ENCODE measurements at places on chromosomes 3 and 15.

DNA sequence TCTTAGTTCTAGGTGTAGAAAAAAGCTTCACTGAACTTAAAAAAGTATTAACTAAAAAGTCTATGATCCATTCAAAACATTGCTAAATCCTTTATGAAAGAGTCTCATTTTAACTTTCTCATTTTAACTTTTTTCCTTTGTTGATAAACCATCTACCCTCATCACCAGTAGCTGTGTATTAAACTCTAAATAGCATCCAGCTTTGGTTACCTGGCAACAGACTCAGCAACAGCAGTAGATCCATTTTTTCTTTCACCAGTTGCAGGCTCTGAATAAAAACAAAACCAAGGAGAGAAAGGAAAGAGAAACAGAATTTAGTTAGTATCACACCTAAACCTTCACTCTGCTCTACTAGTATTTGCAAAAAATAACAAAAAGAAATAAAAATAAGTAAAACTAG lies 51.6 kb downstream of the TP53BP1 start:
- H3K27me3 ChIP-seq, result no peaks in the 10 kb centered on the region
- no peak overlapping the region for H3K4me3 ChIP-seq
- H3K4me1 ChIP-seq, result peaks cover 13% of the 10 kb centered on the region
- H3K27ac ChIP-seq, result peak overlapping the region; percentile 51

- H3K4me1 ChIP-seq, result no peaks in the 10 kb centered on the region
- no peak for DNase-seq
- no peak overlapping the region for H3K4me3 ChIP-seq
These were observed 1035.9 kb downstream of the TUSC7 start for GRCh38 chr3:117745516-117745915.

DNA sequence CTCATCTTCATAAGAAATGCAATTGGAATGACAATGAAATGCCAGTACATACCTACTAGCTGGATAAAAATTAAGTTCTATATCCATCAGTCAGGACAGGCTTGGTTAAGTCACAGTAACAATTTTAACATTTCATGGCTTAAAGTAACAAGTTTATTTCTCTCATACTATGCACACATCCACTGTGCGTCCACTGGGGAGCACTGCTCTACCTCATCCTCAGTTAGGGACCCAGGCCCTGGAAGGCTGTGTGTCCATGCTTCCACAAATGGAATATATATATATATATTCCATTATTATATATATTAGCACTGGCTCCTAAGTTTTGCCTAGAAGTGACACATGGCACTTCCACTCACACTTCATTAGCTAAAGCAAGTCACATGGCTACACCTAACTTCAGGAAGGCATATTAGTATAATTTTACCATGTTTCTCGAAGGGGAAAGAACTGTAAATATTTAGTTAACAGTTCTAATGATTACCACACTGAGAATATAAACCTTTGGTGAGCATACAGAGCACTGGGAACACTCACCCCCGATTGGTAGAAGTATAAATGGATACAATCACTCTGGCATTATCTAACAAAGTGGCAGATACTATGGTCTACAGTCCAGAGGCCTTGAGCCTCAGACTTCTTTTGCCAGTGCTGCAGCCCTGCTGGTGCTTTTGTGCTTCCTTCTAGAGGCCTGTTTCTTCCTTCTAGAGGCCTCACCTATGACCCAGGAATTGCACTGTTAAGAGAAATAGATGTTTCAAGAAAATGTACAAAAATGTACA lies 28.6 kb downstream of the AP3S2 start:
- no peak overlapping the region for H3K4me3 ChIP-seq
- H3K36me3 ChIP-seq, result peaks cover 72% of the 10 kb centered on the region
- DNase-seq, result no peak
- H3K27me3 ChIP-seq, result no peaks in the 10 kb centered on the region

DNA sequence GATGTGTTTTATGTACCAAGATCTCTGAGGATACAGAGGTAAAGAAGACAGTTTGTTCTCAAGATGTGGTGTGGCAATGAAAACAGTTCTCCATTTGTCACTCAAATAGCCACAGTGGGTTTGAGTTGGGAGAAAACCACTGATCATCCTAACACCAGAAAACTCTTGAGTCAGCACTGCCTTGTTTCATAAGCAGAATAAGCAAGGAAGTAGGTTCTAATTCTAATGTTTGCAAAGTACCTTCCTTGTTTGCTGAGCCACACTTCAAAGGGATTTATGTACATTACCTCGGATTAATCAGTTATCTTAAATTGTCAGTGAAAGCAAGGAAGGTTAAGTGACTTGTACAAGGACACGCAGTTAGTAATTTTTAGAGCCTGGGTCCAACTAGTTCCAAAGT lies 107.8 kb upstream of the BOC start:
- DNase-seq, result no peak
- no peak overlapping the region for H3K27ac ChIP-seq
- no peaks in the 10 kb centered on the region for H3K27me3 ChIP-seq
- no peaks in the 10 kb centered on the region for H3K4me1 ChIP-seq
- H3K4me3 ChIP-seq, result no peak overlapping the region

DNA sequence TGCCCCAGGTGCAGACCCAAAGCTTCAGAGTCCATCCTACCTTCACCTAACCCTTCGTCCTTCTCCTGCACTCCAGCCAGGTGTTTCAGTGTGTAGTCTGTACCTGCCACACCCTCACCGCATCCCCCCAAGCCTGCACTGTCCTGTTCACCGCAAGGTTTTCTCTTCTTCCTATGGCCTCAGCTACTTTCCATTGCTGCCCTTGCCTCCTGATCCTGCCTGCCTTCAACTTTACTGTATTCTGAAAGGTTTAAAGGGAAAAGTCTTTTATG lies 9.3 kb downstream of the GPR160 start:
- H3K4me1 ChIP-seq, result no peaks in the 10 kb centered on the region
- no peak for DNase-seq
- no peak overlapping the region for H3K27ac ChIP-seq
- H3K27me3 ChIP-seq, result no peaks in the 10 kb centered on the region
- H3K36me3 ChIP-seq, result no peaks in the 10 kb centered on the region

GRCh38 chr15:34708422-34708821 lies 46.4 kb downstream of the GJD2 start:
- no peak for DNase-seq
- no peak overlapping the region for H3K4me3 ChIP-seq
- no peaks in the 10 kb centered on the region for H3K36me3 ChIP-seq
- no peak overlapping the region for H3K27ac ChIP-seq
- H3K4me1 ChIP-seq, result no peaks in the 10 kb centered on the region
- no peaks in the 10 kb centered on the region for H3K27me3 ChIP-seq

DNA sequence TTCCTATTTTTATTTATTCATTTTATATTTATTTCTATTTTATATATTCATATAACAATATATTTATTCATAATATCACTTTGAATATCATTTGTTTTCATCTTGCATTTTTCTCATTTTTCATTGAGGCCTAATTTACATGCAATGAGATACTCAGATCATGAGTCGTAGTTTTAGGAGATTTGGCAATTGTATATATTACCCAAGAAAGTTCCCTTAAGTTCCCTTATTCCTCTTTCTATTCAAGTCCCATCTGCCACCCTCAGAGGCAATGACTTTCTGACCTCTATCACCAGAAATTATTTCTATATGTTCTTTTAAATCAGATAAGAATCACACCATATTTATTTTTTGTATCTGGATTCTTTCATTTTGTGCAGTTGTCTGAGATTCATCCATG lies 329.1 kb upstream of the TPRG1 start:
- H3K27me3 ChIP-seq, result no peaks in the 10 kb centered on the region
- H3K27ac ChIP-seq, result no peak overlapping the region
- no peaks in the 10 kb centered on the region for H3K36me3 ChIP-seq
- no peak for DNase-seq
- H3K4me3 ChIP-seq, result no peak overlapping the region
- H3K4me1 ChIP-seq, result peaks cover 4% of the 10 kb centered on the region

DNA sequence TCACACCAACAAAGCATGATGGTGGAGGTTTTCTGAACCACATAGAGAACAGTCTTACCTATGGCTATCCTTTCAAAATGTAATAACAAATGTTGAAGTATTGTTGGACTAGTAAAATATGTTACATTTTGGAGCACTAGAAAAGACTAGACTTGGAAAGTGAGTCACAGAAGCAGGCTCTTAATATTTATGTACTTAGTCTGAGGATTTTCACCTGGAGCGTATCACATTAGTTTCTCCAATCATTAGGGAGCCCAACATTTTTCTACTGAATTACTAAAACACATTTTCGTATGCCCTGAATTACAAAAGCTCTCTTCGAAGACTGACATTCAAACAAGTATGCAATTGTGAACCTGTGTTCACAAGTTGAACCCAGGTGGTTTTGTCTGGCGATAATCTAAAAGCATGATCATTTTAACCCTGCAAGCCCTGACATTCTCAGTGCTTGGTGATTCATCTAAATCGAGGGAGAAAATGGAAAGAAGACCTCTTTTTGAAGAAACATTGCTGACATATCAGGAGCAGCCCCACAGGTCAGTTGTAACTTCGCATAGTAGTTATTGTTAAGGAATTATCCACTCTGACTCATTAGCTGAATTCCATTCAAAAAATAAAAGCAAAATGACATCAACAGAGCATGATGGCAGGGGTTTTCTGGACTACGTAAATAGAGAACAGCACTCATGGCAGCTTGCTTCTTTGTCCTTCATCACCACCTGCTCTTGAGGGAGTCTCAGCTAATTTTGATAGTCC lies 679.8 kb upstream of the NECTIN3 start:
- H3K27ac ChIP-seq, result no peak overlapping the region
- no peaks in the 10 kb centered on the region for H3K4me1 ChIP-seq
- no peaks in the 10 kb centered on the region for H3K27me3 ChIP-seq
- H3K4me3 ChIP-seq, result no peak overlapping the region
- no peaks in the 10 kb centered on the region for H3K36me3 ChIP-seq

GRCh38 chr15:29400701-29401100 lies 131.1 kb upstream of the NSMCE3 start:
- H3K27ac ChIP-seq, result no peak overlapping the region
- DNase-seq, result no peak
- peaks cover 6% of the 10 kb centered on the region for H3K27me3 ChIP-seq
- H3K36me3 ChIP-seq, result no peaks in the 10 kb centered on the region
- H3K4me1 ChIP-seq, result no peaks in the 10 kb centered on the region

GRCh38 chr15:62848632-62849050 lies 193.9 kb upstream of the TPM1 start:
- H3K4me3 ChIP-seq, result no peak overlapping the region
- H3K27me3 ChIP-seq, result no peaks in the 10 kb centered on the region
- no peak for DNase-seq
- no peak overlapping the region for H3K27ac ChIP-seq

GRCh38 chr15:89631902-89632264 lies 23.4 kb downstream of the KIF7 start:
- H3K36me3 ChIP-seq, result peaks cover 5% of the 10 kb centered on the region
- no peak overlapping the region for H3K4me3 ChIP-seq
- no peaks in the 10 kb centered on the region for H3K27me3 ChIP-seq
- DNase-seq, result no peak

- no peak overlapping the region for H3K4me3 ChIP-seq
- no peak for DNase-seq
- peaks cover 59% of the 10 kb centered on the region for H3K4me1 ChIP-seq
- H3K36me3 ChIP-seq, result peaks cover 29% of the 10 kb centered on the region
- H3K27me3 ChIP-seq, result no peaks in the 10 kb centered on the region
- H3K27ac ChIP-seq, result peak overlapping the region; percentile 53
These were observed 101.9 kb downstream of the KLHL25 start for GRCh38 chr15:85692873-85693272.

DNA sequence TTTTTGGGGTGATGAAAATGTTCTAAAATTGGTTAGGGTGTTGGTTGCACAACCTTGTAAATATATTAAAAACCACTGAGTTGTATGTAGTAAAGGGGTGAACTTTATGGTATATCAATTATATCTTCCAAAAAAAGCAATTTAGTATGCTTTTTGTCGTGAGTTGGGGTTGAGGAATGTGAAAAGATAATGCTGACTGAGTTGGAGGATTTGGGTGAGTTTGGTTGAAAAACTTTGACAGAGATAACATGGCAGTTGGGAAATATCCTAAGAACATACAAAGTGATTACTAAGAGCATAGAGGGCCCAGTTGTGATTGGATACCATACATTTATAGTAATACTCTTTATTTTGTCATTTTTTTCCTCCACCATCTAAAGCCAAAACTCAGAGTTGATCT lies 33.6 kb downstream of the HMG20A start:
- H3K36me3 ChIP-seq, result peaks cover 13% of the 10 kb centered on the region
- DNase-seq, result no peak
- no peak overlapping the region for H3K4me3 ChIP-seq
- peaks cover 51% of the 10 kb centered on the region for H3K4me1 ChIP-seq
- no peak overlapping the region for H3K27ac ChIP-seq

DNA sequence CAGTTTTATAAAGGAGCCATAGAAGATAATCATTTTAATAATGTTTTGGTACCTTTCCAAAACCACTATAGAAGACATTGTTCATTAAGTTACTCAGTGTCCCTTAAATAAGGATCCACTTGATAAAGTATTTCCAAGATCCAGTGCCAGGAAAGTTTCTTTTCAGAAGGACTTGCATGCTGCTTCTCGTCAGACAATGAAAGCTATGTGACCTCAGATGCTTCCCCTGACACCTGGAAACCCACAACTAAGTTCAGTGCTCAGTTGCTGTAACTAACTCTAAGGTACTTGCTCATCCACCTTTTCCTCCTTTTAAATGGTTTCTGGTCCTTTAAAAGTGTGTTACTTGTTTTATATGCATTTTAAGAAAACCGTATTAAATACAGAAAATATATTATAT lies 7.3 kb downstream of the SSR3 start:
- peaks cover 8% of the 10 kb centered on the region for H3K4me1 ChIP-seq
- H3K27me3 ChIP-seq, result no peaks in the 10 kb centered on the region
- peaks cover 98% of the 10 kb centered on the region for H3K36me3 ChIP-seq
- peak overlapping the region; percentile 47 for H3K27ac ChIP-seq

DNA sequence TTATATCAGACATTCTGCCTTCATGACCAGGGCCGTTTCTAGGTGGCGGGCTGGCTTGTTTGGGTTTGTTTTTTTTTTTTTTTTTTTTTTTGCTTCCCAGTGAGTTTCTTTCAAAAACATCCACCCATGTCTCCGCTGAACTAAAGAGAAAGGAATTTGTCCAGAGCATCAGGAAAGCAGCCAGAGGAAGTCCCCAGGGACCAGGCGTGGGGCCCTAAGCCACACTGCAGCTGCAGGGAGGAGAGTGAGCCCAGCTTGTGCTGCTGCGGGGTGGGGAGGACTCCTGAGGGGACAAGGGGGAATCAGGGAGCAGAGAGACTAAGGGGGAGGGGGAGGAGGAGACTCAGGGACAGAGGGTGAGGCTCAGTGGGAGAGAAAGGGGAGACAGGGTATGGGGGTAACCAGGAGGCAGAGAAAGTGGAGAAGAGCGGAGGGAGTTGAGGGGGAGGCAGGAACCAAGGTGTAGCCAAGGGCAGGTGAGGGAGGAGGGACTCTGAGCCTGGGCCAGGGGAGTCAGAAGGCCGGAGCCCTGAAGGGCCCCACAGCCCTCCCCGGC lies 49.5 kb downstream of the CYP11A1 start:
- peak; percentile 93 for DNase-seq
- no peaks in the 10 kb centered on the region for H3K36me3 ChIP-seq
- H3K27me3 ChIP-seq, result no peaks in the 10 kb centered on the region

All from heart left ventricle (tissue), 16 donors.